ENCODE measurements at places on chromosomes 13 and 19. TPM values are rescaled to one million over a fixed set of nuclear protein-coding genes. Genes with fewer than 3 reads are reported as not detected.

- H3K4me3 ChIP-seq = no peak overlapping the region
- H3K36me3 ChIP-seq = peaks cover 45% of the 10 kb centered on the region
- no peaks in the 10 kb centered on the region for H3K27me3 ChIP-seq
- no peak for DNase-seq
- no peaks in the 10 kb centered on the region for H3K4me1 ChIP-seq
- no peak overlapping the region for H3K27ac ChIP-seq
Measured at GRCh38 chr19:45356760-45357444, 13.5 kb downstream of the ERCC2 start.

GRCh38 chr13:43390619-43391018 is 367.2 kb downstream of the DNAJC15 start:
- no peaks in the 10 kb centered on the region for H3K27me3 ChIP-seq
- no peak overlapping the region for H3K4me3 ChIP-seq
- peaks cover 9% of the 10 kb centered on the region for H3K4me1 ChIP-seq

GRCh38 chr13:33307843-33308242 is 22.3 kb upstream of the STARD13 start:
- no peak overlapping the region for H3K27ac ChIP-seq
- H3K27me3 ChIP-seq = no peaks in the 10 kb centered on the region
- no peak overlapping the region for H3K4me3 ChIP-seq
- DNase-seq = no peak

- H3K4me1 ChIP-seq = no peaks in the 10 kb centered on the region
- DNase-seq = no peak
- no peak overlapping the region for H3K4me3 ChIP-seq
Measured at GRCh38 chr13:46738766-46739165, 58.2 kb downstream of the ESD start.

- H3K36me3 ChIP-seq = no peaks in the 10 kb centered on the region
- H3K4me3 ChIP-seq = no peak overlapping the region
- peaks cover 2% of the 10 kb centered on the region for H3K4me1 ChIP-seq
- no peak for DNase-seq
- H3K27me3 ChIP-seq = no peaks in the 10 kb centered on the region
- H3K27ac ChIP-seq = no peak overlapping the region
Measured at GRCh38 chr13:59658738-59659330, 504.9 kb downstream of the DIAPH3 start.

DNA sequence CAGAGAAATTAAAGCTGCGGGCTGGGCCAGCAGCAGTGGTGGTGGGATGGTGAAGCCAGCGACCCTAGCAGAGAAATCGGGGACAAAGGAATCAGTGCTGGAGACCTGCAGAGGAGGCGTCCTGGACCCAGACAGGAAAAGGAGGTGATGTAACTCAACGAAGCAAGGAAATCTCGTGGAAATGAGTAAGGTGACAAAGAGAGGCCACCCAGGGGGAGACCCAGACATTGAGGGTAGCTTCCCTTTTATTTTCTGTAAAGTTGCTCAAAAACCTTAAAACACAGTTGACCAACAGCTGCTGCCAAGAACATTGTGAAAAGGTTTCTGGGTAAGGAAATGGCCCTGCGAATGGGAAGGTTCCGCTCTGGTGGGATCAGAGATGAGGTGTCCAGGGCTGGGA is 13.3 kb upstream of the RETN start:
- H3K4me3 ChIP-seq = no peak overlapping the region
- peaks cover 5% of the 10 kb centered on the region for H3K27me3 ChIP-seq
- no peaks in the 10 kb centered on the region for H3K4me1 ChIP-seq
- no peak overlapping the region for H3K27ac ChIP-seq
- no peaks in the 10 kb centered on the region for H3K36me3 ChIP-seq
- DNase-seq = no peak

COX6B2 gene
- 1.3 TPM for polyA plus RNA-seq

MAST3 gene
- polyA plus RNA-seq = 27.9 TPM

LILRB3 gene
- 2.9 TPM for polyA plus RNA-seq

DNA sequence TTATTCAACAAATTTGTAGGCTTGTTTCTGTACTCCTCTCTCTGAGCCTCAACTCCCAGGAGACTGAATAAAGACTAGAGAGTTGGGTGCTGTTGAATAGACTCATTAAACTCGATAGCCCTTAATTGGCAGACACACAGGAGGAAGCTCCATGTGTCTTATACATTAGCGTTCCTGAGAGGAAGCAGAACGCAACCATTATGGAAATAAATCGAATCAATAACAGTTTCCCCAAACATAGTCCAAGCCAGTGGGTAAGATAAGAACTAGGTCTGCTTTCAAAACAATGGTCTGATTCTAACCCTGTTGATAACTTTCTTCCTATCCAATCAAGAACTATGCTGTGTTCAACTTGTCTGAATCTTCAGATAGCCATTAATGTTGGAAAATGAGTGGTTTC is 118.1 kb upstream of the FNDC3A start:
- peaks cover 13% of the 10 kb centered on the region for H3K4me1 ChIP-seq
- DNase-seq = no peak
- H3K4me3 ChIP-seq = no peak overlapping the region
- no peaks in the 10 kb centered on the region for H3K36me3 ChIP-seq
- no peaks in the 10 kb centered on the region for H3K27me3 ChIP-seq

GRCh38 chr19:49333811-49334288 is 1.4 kb upstream of the CD37 start:
- no peak for DNase-seq
- H3K4me1 ChIP-seq = no peaks in the 10 kb centered on the region
- H3K4me3 ChIP-seq = no peak overlapping the region

ATP4A gene
- not detected for polyA plus RNA-seq

DNA sequence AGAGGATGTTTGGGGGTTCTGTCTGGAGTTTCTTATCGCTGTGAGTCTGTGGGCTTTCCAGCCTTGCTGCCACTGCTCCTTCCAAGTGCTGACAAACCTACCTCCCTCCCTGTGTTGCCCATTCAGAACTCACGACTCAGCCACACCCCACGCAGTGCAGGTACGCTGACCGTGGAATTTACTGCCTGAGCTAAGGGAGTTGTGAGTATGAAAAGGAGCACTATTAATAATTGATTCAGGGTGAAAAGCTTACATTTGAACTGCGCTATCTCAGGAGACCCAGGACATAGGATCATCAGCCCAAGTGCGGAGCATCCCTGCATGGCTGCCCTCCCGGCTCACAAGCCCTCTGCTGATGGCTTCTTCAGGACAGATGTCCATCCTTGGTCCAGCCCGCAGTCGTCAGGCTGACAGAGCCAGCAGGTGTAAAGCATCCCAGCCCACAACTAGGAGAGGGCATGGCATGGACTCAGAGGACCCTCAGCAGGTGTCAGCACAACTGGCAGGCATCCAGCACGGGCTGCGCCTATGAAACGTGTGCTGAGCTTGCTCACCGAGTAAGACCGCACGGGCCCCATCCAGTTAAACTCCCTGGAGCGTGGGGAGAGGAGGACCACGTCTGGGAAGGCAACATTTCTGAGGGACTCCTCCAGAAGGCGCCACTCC is 244.0 kb downstream of the COL4A1 start:
- no peaks in the 10 kb centered on the region for H3K4me1 ChIP-seq
- H3K27ac ChIP-seq = no peak overlapping the region
- no peaks in the 10 kb centered on the region for H3K27me3 ChIP-seq

Data from large intestine (tissue), 12 donors.